ENCODE measurements at places on chromosomes 13 and 19. TPM values are rescaled to one million over a fixed set of nuclear protein-coding genes. Genes with fewer than 3 reads are reported as not detected.

GRCh38 chr13:99709134-99709533 lies 207.9 kb downstream of the TM9SF2 start:
- H3K27ac ChIP-seq: peak overlapping the region; percentile 7
- H3K4me3 ChIP-seq: no peak overlapping the region

- no peak overlapping the region for H3K27ac ChIP-seq
- DNase-seq: no peak
- no peaks in the 10 kb centered on the region for H3K36me3 ChIP-seq
- H3K27me3 ChIP-seq: no peaks in the 10 kb centered on the region
- H3K4me3 ChIP-seq: no peak overlapping the region
Measured at GRCh38 chr13:104181526-104182231, 1115.5 kb upstream of the SLC10A2 start.

DNA sequence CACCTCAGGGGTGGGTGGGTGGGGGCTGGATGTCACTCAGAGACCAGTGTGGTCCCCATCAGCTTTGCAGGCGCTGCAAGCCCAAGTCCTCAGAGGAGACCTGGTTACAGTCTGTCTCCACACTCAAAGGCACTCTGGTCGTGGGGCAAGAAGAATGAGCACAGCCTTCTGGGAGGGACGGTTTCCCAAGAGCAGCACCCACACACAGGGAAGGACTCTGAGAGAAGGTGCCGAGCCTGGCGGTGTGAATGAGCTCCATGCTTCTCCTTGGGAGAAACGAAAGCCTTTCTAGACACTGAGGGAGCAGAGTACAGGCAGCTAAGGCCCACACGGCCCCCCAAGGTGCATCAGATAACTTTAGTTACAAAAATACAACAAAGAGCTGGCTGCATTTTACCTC lies 473.6 kb downstream of the FOXO1 start:
- DNase-seq: no peak
- H3K4me1 ChIP-seq: peaks cover 35% of the 10 kb centered on the region
- H3K4me3 ChIP-seq: no peak overlapping the region
- peaks cover 3% of the 10 kb centered on the region for H3K27me3 ChIP-seq
- no peaks in the 10 kb centered on the region for H3K36me3 ChIP-seq

- H3K4me1 ChIP-seq: peaks cover 11% of the 10 kb centered on the region
Measured at GRCh38 chr13:113470073-113470472, 16.8 kb upstream of the ADPRHL1 start.

GRCh38 chr13:46332772-46333171 lies 54.3 kb downstream of the RUBCNL start:
- no peak overlapping the region for H3K4me3 ChIP-seq
- H3K4me1 ChIP-seq: no peaks in the 10 kb centered on the region
- H3K36me3 ChIP-seq: no peaks in the 10 kb centered on the region
- H3K27ac ChIP-seq: no peak overlapping the region
- DNase-seq: no peak

DNA sequence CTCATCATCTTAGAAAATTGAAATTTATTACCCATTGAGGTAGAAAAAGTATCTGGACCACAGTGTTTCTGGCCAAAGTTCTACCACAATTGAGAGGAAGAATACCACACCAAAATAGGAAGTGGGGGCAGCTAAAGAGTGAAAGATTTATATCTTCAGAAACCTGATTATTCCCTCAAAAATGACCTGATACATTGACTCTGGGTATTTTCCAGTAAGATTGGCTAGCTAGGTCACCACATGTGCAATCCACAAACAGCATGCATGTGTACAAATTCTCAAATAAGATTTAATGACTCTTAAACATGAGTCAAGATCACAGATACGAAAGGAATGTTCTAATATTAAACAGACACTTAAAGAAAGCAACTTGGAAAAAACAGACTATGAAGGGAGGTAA lies 1516.2 kb upstream of the PCDH20 start:
- no peak for DNase-seq
- no peak overlapping the region for H3K27ac ChIP-seq
- H3K4me1 ChIP-seq: no peaks in the 10 kb centered on the region
- H3K4me3 ChIP-seq: no peak overlapping the region

CILP2 gene
- 0.59 TPM for total RNA-seq

HSPBP1 gene
- 19.6 TPM for total RNA-seq

ZNF565 gene
- total RNA-seq: 12.9 TPM

ZNF667 gene
- 16.7 TPM for total RNA-seq

Measured in spinal cord (tissue), 10 donors.